ENCODE measurements at places on chromosomes 13 and 19.
A peak's percentile ranks its signal among the peaks of the same experiment; 100 is the strongest.

DNA sequence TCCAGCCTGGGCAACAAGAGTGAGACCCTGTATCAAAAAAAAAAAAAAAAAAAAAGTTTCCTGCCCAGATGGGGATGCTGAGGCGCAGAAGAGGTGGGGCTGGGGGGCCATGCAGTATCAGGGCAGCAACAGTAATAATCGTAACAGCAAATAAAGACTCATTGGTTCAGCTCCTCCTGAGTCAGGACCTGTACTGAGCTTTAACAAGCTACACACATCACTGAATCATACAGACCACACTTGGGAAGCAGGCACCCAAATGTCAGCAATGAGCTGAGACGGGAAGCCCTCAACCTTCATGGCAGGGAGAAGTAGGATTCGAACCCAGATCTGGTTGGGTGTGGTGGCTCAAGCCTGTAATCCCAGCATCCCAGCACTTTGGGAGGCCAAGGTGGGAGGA lies 10.6 kb upstream of the DPF1 start:
- DNase-seq = no peak
- no peak overlapping the region for H3K27ac ChIP-seq
- no peaks in the 10 kb centered on the region for H3K36me3 ChIP-seq
- no peak overlapping the region for H3K4me3 ChIP-seq
- H3K27me3 ChIP-seq = no peaks in the 10 kb centered on the region

DNA sequence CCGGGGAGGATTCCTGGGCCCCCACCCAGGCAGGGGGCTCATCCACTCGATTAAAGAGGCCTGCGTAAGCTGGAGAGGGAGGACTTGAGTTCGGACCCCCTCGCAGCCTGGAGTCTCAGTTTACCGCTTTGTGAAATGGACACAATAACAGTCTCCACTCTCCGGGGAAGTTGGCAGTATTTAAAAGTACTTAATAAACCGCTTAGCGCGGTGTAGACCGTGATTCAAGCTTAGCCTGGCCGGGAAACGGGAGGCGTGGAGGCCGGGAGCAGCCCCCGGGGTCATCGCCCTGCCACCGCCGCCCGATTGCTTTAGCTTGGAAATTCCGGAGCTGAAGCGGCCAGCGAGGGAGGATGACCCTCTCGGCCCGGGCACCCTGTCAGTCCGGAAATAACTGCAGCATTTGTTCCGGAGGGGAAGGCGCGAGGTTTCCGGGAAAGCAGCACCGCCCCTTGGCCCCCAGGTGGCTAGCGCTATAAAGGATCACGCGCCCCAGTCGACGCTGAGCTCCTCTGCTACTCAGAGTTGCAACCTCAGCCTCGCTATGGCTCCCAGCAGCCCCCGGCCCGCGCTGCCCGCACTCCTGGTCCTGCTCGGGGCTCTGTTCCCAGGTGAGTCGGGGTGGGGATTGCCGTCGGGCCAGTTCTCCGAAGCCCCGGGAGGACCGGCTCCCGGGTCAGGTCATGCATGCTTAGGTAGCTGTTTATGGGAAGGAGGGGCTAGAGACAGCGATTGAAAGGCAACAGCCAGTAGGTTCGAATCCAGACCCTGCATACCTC lies at the start of gene ICAM1:
ICAM1 (plus strand) TSS at position 505 of the 779 bp plus-strand sequence; CDS start at position 545, 40 bp downstream.
- H3K4me1 ChIP-seq = peaks cover 13% of the 10 kb centered on the region
- H3K4me3 ChIP-seq = peak within 1 kb of the TSS; percentile 69
- no peaks in the 10 kb centered on the region for H3K36me3 ChIP-seq
- no peak for DNase-seq
- peak within 1 kb of the TSS; percentile 68 for H3K27ac ChIP-seq
- H3K27me3 ChIP-seq = peaks cover 9% of the 10 kb centered on the region

DNA sequence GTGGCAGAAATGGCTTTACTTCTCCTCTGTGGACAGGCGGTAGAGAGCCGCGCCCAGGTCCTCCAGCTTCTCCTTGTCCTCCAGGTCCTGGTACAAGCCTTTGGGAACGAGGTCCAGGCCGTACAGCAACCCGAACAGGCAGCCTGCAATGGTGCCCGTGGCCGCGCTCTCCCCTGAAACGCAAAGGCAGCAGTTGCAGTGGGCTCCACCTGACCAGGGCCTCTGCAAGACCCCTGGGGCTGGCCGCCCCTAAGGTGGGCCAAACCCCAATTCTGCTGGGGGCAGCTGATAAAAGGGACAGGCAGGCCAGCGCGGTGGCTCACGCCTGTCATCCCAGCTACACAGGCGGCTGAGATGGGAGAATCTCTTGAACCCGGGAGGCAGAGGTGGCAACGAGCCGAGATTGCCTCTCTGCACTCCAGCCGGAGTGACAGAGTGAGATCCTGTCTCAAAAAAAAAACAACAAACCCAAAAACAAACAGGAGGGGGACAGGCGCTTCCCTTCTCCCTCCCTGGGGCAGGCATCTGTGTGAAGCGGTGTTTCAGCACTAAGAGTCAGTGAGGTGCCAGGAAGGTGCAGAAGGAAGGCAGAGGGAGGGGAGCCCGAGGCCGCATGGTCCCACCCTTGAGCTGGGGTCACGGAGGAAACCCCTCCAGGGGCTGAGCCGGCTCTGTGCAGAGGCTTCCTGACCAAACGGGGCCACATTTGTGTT lies 30.3 kb downstream of the ADPRHL1 start:
- H3K36me3 ChIP-seq = no peaks in the 10 kb centered on the region
- no peaks in the 10 kb centered on the region for H3K27me3 ChIP-seq
- H3K4me1 ChIP-seq = peaks cover 11% of the 10 kb centered on the region
- no peak overlapping the region for H3K27ac ChIP-seq
- H3K4me3 ChIP-seq = no peak overlapping the region

GRCh38 chr19:37594982-37595382 lies 306 bp downstream of the ZNF540 start:
- H3K4me3 ChIP-seq = peak overlapping the region; percentile 99
- peaks cover 16% of the 10 kb centered on the region for H3K36me3 ChIP-seq
- no peaks in the 10 kb centered on the region for H3K27me3 ChIP-seq
- H3K4me1 ChIP-seq = peaks cover 16% of the 10 kb centered on the region
- peak; percentile 37 for DNase-seq
- peak overlapping the region; percentile 95 for H3K27ac ChIP-seq

GRCh38 chr13:70842062-70842644 lies 733.9 kb upstream of the KLHL1 start:
- H3K4me1 ChIP-seq = no peaks in the 10 kb centered on the region
- no peak overlapping the region for H3K27ac ChIP-seq
- H3K4me3 ChIP-seq = no peak overlapping the region
- no peaks in the 10 kb centered on the region for H3K27me3 ChIP-seq
- H3K36me3 ChIP-seq = no peaks in the 10 kb centered on the region

DNA sequence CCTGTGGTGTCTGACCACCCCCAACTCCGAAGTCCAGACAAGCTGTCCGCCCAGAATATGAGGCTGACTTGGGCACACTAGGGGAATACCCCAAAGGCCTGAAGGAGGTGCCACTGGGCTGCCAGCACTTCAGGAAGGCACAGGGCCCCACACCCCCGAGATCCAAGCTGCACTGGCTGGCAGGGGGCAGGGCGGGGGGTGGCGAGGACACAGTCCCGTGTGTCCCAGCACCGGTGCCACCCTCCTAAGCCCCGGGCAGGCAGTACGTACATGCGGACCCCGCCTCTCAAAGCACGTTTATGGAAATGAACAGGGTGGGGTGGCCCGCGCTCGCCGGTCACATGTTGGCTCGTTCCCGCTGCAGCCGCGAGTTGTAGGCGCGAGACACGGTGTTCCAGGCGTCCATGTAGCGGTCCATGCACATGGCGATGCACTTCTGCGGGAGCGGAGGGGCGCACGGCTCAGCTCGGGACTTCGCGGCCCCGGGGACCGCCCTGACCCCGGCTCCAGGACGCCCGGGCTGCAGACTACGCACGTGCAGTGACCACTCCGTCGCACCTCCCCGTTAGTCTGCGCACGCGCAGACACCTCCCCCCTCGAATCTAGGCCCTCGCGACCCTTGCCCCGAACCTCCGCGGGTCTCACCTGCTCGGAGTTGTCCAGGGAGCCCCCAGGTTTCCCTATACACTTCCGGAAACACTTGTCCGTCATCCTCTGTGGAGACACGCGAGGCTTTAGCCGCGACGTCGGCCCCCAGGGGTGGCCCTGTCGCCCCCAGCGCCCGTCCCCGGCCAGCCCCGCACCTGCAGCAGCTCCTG lies 566 bp downstream of the TIMM13 start:
- no peak for DNase-seq
- H3K27me3 ChIP-seq = no peaks in the 10 kb centered on the region
- H3K4me1 ChIP-seq = peaks cover 34% of the 10 kb centered on the region
- peak overlapping the region; percentile 79 for H3K4me3 ChIP-seq
- peaks cover 11% of the 10 kb centered on the region for H3K36me3 ChIP-seq

Data from thoracic aorta (tissue), 2 donors.